HCEC 1CT (cell line): ENCODE measurements at places on chromosomes 16 and 17.
A peak's percentile ranks its signal among the peaks of the same experiment; 100 is the strongest.

DNA sequence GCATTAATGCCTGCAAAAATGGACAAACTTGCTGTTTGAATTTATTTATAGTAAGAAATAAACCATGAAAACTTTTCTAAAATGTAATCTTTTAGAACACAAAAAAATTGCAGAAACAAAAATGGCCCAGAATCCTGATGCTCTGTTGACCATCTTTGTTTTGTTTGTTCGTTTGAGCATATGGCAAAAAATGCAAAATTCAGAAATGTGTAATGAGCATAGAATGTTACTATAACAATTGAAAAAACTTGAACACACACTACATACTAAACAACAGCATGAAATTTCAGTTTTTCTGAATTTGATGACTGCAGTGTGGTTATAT lies 1.1 kb upstream of the KPNA2 start:
- no peak for DNase-seq

- DNase-seq, result peak; percentile 17
Measured at GRCh38 chr17:35052241-35052610, 11.3 kb downstream of the RFFL start.

- DNase-seq, result peak; percentile 88
Measured at GRCh38 chr16:15811481-15812400, 45.1 kb downstream of the MYH11 start.

DNA sequence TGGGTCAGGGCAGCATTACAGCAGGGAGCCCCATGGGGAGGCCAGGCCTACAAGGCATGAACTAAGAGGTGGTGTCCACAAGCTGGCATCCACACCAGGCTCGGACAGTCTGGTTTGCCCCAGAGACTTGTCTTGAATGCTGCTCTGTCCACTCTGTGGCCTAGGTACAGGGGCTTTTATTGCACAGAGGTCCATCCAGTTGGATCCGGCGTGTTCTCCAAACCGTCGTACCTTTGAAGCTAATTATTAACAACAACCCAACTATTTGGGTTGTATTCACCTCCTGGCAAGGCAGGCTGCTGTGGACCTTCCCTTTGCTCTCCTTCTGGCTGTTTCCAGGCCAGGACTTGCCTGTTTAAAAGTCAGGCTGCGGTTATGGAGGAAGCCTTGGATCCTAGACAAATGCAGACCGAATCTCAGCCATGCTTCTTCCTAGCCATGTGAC lies 123.4 kb downstream of the CLEC16A start:
- no peak for DNase-seq

GRCh38 chr17:60914078-60914477 lies 236.4 kb downstream of the BCAS3 start:
- DNase-seq, result no peak
